Ureter (tissue), 1 donor: ENCODE measurements at places on chromosomes 5 and 9. TPM values are rescaled to one million over a fixed set of nuclear protein-coding genes. Genes with fewer than 3 reads are reported as not detected.

GRCh38 chr5:145111420-145111819 is 723.7 kb downstream of the PRELID2 start:
- DNase-seq, result no peak

GRCh38 chr5:107570805-107571531 is 99.8 kb downstream of the EFNA5 start:
- peak; percentile 55 for DNase-seq

- DNase-seq, result no peak
Observed at GRCh38 chr5:133783481-133783880, 171.1 kb upstream of the FSTL4 start.

DNA sequence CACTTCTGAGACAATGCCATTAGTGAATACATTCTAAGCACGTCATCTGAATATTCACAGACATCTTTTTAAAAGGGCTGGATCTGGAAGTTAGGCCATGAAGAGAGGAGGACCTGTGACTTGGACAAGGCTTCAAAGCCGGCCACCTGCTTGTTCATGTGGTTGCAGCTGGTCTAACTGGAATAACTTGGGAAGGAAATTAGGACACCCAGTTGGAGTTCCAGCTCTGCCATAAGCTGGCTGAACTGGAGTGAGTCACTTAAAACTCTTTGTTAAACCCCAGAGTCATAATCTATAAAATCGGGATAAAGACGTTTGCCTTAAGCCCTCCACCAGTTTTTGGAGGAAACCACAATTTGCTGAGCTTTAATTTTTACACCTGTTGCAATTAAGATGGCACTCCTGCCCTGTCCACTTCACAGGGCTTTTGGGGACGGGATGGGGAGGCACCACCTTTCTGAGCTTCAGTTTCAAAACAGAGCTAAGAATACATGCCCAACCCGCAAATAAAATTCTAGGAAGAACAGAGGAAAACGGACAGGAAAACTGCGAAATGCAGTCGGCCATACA is 536 bp upstream of the STX17 start:
- DNase-seq, result no peak

DNA sequence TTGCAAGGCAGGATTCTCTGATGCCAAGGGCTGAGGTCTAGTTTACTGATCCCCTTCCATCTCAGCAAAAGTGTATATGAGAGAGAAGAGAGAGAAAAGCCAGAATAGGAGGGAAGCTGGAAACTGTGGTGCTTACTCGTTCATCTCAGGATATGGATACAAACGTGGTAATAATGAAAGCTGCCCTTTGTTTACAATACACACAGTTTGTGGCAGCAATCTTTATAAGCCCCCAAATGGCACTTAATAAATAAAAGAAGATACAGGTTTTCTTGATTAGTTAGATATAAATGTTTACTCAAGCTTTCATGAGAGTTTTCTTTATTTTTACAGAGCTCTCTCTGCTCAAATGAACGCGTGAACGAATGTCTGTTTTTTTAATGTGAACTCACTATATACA is 57.7 kb downstream of the PRDM6 start:
- no peak for DNase-seq

DNA sequence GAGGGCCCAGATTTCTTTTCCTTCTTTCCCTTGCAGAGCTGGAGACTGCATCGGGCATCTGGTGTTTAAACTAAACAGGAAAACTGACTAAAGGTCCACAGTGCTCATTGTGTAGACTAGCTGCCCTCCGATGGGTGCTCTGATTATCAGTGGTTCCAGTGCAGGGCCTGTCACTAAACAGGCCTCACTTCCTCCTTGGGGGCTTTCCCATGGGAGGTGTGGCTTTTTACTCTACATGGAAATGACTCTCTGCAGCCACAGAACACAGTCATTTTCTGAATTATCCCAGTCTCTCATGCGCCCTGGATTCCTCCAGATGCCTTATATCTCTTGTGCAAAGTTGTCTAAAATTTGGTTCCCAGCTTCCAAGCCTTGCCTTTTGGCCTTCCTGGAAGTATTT is 199.2 kb downstream of the TRIO start:
- no peak for DNase-seq

The SCGB3A2 gene
- not detected for total RNA-seq
